Tongue (tissue), 3 donors: ENCODE measurements at places on chromosomes 11 and 22. TPM values are rescaled to one million over a fixed set of nuclear protein-coding genes. Genes with fewer than 3 reads are reported as not detected.

CD6 gene
- not detected for total RNA-seq

DGAT2 gene
- total RNA-seq, result 0.62 TPM

SHANK3 gene
- total RNA-seq, result 10.1 TPM

TCN2 gene
- total RNA-seq, result 6.7 TPM

- peak; percentile 75 for DNase-seq
Observed at GRCh38 chr11:94897330-94897768, 76.0 kb downstream of the CWC15 start.

GRCh38 chr11:1542267-1542666, 29.8 kb downstream of the DUSP8 start:
- DNase-seq, result no peak

DNA sequence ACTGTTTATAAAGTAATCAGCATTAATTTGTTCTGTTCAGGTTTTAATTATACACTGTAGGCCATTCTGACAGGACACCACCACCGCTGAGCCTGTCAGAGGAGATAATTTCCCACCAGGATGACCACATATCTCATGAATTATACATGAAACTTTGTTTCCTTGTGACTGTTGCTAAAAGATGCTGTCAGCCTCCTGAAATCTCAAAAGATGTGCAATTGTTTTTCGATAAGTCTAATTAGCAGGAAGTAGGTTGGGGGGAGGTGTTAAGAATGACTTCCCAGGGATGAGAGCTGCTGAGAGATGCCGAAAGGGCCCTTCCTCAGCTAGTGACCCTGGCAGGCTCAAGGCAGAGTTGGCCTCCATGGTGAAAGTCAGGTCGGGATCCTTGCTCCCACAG, 485.4 kb downstream of the SOX6 start:
- no peak for DNase-seq

DNA sequence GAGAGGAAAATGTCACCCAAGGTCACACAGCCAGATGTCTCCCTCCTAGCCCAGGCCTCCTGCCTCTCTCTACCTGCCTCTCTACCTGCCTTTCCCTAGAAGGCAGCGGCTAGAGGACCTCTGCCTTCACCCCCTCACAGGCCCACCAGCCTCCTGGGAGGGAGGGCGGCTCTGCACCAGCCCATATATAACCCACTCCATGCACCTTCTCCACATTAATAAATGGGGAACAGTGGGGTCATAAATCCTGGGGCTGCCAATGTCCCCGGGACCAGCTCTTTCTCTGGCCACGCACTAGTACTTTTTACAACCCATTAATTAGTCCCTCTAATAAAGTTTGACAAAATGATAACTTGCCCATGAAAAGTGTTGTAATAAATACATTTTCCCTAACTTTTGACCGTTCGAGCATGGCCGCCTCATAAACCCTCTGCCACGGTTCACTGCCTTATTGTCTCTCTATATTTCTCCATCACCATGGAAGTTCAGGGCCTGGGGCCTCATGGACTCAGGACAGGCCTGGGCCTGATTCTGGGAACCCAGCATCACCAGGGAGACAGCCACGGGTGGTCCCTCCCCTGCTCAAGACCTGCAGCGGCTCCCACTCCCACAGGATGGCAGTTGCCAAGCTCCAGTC, 102.1 kb downstream of the MN1 start:
- no peak for DNase-seq

- DNase-seq, result no peak
Observed at GRCh38 chr22:28604966-28605761, 74.5 kb downstream of the TTC28 start.
